Progenitor cell of endocrine pancreas (in vitro differentiated cells): ENCODE measurements at places on chromosomes 3 and 15.

GRCh38 chr3:169660709-169661360 is 2.7 kb downstream of the MECOM start:
- DNase-seq: no peak

- DNase-seq: no peak
Observed at GRCh38 chr15:90062023-90062442, 40.2 kb downstream of the IDH2 start.

DNA sequence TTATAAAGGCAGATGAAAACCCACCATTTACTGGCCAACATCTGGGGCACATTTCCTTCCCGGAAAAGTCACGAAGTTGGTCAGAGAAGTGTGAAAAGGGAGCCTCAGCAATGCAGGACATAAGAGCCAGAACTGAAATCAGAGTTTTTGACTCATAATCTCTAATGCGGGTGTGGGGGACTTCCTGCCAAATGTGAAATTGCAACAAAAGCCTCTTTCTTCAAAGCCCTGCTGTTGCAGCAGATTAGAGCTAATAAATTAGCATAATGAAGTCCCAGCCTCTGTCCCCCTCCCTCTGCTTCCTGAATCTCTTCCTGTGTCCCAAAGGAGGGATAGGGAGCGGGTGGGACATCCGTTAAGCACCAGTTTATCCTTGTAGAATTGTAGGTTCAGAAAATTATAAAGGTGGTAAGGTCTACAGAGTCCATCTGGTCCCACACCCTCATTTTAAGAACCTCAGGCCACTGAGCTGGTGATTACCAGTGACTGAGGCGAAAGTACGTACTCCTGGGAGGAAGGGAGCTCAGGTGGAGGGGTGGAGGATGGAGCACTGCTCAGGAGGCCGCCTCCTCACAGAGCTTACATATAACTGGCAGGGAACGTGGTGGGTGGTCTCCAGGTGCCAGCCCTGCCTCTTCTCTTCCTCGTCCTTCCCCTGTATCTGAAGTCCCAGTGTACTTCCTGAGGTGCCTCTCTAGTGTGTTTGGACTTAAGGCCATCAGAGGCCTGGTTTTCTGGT is 35.0 kb downstream of the ST6GAL1 start:
- DNase-seq: no peak

- no peak for DNase-seq
Observed at GRCh38 chr15:60675763-60676162, 196.8 kb upstream of the ICE2 start.

- DNase-seq: no peak
Observed at GRCh38 chr15:39539466-39539865, 41.4 kb upstream of the THBS1 start.

DNA sequence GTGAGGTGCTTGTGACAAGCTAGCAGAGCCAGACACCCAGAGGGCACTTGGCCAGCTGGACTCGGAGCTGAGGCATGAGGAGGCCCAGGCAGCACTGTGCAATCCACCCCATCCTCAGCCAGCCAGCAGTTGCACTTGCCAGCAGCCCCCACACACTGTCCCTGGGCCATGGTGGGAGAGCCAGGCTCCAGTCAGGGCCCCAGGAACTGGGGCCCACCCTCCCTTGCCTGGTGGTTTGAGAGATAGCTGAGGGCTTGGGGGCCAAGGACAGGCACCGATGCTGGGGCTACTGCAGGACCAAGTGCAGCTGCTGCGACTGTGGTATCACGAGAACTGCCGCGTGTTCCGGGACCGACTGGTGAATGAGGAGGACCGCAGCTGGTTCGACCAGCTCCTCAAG is 63.5 kb downstream of the DNAH1 start:
- no peak for DNase-seq

DNA sequence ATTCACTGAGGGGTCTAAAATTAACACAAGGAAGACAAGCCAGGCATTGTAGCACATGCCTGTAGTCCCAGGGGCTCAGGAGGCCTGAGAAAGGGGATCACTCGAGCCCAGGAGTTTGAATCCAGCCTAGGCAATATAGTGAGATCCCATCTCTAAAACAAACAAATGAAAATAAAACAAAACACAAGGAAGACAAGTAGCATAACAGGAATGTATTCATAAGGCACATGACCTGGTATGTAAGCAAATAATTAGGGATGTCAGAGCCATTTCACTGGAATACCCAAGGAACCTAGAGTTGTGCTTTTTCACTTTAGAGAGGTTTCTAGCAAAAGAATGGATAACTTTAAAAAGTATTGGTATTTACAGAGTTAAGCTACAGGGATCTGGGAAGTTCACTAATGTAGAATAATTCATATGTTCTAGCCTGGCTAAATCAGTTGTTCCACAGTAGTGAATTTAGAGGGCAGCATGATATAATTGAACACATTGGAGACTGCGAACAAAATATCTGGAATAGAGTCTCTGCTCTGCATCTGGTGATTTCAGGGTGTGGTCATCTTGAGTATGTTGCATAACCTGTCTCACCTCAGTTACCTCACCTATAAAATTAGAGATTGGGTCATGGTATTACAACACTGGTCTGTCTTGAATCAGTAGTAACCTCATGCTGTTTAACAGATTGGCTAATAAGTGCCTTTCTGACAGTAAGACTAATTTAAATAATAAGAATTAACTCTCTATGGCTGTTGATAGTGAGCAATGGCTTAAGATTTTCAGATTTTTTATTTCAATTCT is 9.3 kb downstream of the GRAMD1C start:
- no peak for DNase-seq

DNA sequence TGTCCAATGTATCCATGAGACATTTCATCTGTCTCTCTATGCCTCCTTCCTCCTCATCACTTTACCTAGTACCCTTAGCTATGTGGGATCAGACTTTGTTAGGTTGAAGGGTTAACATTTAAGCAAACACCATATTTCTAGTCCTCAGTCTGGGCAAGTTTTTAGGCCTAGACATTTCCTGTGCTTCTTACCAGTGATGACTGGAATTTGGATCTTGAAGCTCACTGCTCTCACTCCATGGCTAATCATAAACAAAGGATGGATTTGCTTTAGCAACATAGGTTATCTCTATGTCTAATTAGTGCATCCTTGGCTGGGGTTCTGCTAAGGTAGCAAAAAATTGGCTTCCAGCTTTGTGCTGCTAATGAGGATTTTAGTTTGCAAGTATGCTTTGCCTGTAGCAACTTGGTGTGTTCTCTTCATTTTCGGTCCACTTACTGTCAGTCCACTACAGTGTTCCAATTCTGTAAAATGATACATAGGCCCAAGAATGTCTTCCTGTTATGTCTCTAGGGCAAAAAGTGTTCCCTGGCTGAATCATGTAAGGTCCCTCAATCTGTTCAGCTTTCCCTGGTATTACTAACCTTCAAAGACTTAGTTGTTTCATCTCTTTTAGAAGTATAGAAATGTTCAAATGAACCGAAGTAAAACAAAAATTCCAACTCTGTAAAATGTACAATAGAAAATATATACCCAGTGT is 615.4 kb downstream of the CADM2 start:
- no peak for DNase-seq

DNA sequence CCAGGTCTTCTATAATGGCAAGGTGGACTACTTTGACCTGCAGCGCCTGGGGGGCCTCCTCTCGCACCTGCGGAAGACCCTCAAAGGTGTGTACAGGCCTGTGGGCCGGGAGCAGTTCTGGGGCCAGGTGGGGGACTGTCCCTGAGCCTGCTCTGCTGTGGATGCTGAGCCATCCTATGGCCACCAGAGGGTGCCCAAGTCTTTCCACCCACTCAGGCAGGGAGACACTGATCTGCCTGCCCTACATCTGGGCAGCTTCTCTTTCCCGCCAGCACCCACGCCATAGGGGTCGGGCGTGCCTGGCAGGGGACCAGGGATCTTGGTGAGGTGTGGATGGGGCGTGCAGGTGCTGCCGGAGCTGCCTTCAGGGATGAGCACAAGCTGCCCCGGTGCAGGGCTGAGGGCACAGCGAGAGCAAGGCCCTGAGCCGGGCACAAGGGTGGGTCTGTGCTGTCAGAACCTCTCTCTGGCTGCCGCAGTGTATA is 14.1 kb downstream of the RNF123 start:
- peak; percentile 41 for DNase-seq

GRCh38 chr15:57949374-57949943 is 116.1 kb downstream of the ALDH1A2 start:
- DNase-seq: no peak

- no peak for DNase-seq
Observed at GRCh38 chr15:90402223-90402622, 14.2 kb downstream of the IQGAP1 start.

DNA sequence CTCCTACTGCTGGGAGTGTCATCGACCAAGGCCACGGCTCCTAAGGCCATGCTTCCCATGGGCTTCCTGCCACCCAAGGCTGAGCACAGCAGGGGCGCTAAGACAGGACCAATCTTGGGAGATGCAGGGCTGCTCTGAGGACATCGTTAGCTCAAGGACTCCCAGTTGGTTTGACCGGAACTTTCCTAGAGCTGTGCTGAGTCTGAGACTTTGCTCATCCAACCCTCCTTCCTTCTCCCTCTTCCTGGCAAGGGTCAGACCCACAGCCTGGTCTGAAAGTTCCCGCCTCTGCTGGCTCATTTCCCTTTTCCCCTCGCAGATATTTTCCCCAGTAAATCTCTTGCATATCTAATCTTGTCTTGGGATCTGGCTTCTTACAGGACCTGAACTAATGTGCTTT is 57.2 kb downstream of the EPHB3 start:
- DNase-seq: no peak

- DNase-seq: no peak
Observed at GRCh38 chr3:177069514-177070329, 127.6 kb downstream of the TBL1XR1 start.

DNA sequence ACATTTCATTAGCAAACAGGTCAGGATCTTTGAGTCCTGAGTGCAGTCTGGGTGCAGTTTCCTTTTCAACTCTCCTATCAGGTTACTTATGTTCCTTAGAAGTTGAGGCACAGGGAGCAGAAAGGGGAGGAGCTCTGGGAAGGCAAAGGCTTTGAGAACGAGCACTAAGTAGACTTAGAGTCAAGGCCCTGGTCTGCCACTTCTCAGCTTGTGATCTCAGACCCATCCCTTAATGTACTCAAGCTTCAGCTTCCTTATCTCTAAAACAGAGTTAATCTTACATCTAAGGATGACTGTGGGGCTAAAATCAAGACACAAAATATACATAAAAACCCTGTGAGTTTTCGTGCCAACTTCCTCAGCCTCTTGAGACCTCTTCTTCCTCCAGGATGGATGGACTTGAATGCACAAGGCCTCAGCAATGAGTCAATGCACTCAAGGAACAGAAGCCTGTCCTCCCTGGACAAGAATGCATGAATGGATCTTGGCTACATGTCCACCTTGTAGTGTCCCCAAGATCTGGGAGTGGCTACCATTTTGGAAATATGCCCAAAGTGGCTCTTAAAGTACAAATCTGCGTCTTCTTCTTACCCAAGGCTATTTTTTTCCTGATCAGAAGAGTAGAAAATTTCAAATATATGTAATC is 105.1 kb downstream of the WDR76 start:
- no peak for DNase-seq

DNA sequence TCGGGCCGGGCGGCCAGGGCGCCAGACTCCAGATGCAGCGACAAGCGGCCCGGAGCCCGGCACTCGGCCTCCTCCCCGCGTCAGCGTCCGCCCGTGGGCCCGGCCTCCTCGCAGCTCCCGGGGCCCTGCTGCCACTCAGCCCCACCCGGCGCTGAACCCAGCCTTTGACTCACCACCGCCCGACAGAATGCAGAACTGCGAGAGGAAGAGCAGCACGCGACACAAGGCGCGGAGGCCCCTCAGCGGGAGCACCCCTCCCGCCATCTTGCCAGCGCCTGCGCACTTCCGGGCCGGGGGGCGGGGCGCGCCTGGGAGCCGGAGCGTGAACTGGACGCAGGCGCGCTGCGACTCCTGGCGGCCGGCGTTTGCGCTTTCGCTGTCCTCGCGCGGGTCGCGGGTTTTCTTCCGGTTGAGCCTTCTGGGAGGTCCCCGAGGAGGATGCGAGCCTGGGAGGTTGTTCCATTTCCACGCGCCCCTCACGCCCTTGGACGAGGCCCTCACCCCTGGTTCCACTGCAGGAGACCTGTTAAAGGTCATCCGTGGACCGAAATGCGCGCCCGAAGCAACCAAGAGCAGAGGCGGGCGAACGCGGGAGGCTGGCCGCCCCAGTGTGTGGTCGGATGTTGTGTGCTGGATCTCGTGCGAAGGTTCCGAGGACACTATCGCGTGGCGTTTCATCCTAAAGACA is at the start of gene TM2D3:
TSS of gene TM2D3 (minus strand) at position 284 of the 688 bp plus-strand sequence. CDS start at position 264, 20 bp downstream.
- DNase-seq: peak; percentile 89

DNA sequence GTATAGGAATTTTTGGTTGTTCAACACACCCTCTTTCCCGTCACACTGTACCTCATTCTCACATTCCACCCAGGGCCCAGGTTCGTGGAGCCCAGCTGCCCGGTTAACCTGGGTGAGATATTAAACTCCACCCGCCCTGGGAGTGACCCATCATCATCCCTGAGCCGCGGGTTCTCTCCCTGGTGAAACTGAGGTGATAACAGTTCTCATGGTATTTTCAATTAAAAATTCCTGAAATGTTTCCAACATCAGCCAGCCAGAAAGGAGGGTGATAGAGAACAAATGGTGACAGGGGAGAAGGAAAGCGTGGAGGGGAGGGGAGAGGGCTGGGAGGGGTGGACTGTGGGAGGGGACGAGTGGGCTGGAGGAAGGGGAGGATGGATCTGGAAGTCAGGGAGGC is 148.8 kb downstream of the ALDH1A2 start:
- DNase-seq: no peak

- DNase-seq: no peak
Observed at GRCh38 chr3:11690863-11691766, 47.4 kb upstream of the VGLL4 start.

GRCh38 chr3:120745466-120745865 is 2.9 kb downstream of the GTF2E1 start:
- DNase-seq: no peak

- no peak for DNase-seq
Observed at GRCh38 chr3:44228900-44229299, 12.8 kb upstream of the TOPAZ1 start.

GRCh38 chr3:14361068-14361677 is 41.2 kb upstream of the SLC6A6 start:
- no peak for DNase-seq

GRCh38 chr15:77243135-77243534 is 172.2 kb upstream of the TSPAN3 start:
- no peak for DNase-seq

DNA sequence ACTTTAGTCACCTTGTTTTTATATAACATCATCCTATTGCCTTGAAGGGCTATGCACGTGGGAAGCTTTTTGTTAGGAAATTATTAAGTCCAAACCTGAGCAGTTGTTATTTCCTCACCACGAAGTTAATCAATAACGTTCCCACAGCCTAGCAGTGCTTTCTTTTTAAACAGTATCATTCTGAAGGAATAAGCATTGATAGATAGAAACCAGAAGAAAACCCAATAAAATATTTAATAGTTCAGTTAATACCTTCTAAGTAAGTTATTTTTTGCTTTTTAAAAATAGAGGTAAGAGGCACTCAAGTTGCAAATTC is 149.3 kb downstream of the KCNMB2 start:
- DNase-seq: no peak

GRCh38 chr3:179247289-179248015 is 3.5 kb downstream of the KCNMB3 start:
- DNase-seq: no peak

GRCh38 chr15:73680549-73680948 is 3.6 kb upstream of the CD276 start:
- DNase-seq: no peak

GRCh38 chr3:23865595-23866396 is 51.0 kb downstream of the NKIRAS1 start:
- DNase-seq: no peak

- no peak for DNase-seq
Observed at GRCh38 chr15:87151202-87151748, 1071.6 kb downstream of the AGBL1 start.
